CD4-positive, alpha-beta T cell treated with Interleukin-2 at 100 ng/mL for 4 hours (primary cell): ENCODE measurements at places on chromosomes 11 and 22.

- DNase-seq, result no peak
Measured at GRCh38 chr22:23714596-23715578, 24.1 kb downstream of the RGL4 start.

- DNase-seq, result no peak
Measured at GRCh38 chr11:91798240-91798639, 426.4 kb upstream of the FAT3 start.

DNA sequence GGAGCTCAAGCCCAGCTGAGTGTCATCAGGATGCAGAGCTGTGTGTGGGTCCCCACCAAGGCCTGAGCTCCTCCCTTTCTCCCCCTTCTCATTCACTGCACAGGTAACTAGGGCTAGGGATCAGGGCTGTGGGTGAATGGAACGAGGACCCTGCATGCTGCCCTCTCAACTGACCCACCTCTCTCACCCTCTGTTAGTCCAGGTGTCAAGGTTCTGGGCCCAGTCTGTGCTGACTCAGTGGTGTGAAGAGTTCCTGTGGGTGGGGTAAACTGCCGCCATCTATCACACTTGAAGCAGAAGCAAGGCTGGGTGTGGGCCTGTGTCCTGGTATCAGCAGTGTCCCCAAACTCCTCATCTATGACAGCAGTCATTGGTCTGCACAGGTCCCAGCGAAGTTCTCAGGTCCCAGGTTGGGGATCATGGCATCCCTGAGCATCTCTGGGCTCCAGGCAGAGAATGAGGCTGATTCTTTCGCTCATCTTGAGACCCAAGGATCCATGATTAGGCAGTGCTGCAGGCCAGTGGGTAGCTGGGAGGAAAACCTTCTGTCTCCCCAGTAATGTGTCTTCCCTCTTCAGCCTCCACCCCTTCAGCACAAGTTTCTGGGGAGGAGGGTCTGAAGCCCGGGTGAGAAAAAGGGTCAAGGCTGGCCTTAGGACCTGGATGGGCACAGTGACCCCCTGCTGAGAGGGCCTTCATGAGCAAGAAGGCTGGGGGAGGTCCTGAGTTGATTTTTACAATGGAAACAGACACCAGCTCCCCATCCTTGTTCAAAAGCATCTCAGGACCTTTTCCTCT, 109.8 kb downstream of the ZNF280B start:
- no peak for DNase-seq

DNA sequence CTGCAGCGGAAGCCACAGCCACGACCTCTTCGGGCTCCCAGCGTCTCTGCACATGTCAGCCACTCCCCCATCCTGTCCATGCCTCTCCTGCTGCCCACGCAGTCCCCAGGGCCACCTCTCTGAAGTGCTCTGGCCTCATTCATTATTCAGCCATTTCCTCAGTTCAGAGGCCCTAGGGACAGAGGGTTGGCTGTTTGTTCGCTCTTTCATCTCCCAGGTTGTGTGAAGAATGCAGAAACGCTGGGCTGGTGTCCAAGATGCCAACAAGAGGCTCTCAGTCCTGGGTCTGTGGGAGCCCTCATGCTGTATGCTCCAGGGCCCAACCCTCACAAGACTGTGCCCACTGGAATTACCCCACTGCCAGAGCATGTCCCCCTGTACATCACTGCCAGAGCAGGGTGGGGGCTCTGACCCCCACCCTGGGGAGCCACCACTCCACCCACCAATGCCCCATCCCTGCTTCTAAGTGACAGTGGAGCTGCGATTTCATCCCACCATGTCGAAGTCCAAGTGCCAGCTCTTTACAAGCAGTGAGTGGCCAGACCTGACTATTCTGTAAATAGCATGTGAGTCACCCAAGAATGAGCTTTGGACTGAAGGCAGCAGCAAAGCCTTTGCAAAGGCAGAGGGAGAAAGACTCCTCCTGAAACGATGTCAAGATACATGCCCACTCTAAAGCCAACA, 209.6 kb downstream of the BUD13 start:
- no peak for DNase-seq

- DNase-seq, result no peak
Measured at GRCh38 chr11:70477609-70478008, 79.3 kb downstream of the CTTN start.
